ENCODE measurements at places on chromosomes 2 and 18.
A peak's percentile ranks its signal among the peaks of the same experiment; 100 is the strongest.

DNA sequence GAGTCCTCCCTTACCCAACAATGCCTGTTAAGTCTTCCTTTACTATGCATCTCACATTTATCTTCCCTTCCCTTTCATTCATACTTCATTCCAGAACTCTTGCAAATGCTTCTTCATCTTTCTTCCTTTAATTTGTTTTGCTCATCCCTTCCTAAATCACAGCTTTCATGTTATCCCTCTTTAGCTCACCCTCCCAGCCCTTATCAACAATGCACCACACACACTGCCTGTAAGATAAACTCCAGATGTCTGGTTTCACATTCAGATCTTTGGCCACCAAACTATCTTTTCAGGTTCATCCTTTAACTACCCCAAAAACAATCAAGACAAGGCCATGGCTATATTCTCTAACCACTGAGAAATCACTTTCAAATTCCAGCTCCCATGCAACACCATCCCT is 3.4 kb downstream of the CCDC93 start:
- no peak for DNase-seq

GRCh38 chr2:149039213-149039724 is 770 bp downstream of the LYPD6B start:
- DNase-seq, result no peak

GRCh38 chr2:160491911-160492371 is 1.7 kb downstream of the RBMS1 start:
- no peak for DNase-seq

GRCh38 chr2:223225266-223225665 is 173.3 kb downstream of the KCNE4 start:
- no peak for DNase-seq

- DNase-seq, result no peak
These were observed 80.3 kb downstream of the INSIG2 start for GRCh38 chr2:118168615-118169014.

DNA sequence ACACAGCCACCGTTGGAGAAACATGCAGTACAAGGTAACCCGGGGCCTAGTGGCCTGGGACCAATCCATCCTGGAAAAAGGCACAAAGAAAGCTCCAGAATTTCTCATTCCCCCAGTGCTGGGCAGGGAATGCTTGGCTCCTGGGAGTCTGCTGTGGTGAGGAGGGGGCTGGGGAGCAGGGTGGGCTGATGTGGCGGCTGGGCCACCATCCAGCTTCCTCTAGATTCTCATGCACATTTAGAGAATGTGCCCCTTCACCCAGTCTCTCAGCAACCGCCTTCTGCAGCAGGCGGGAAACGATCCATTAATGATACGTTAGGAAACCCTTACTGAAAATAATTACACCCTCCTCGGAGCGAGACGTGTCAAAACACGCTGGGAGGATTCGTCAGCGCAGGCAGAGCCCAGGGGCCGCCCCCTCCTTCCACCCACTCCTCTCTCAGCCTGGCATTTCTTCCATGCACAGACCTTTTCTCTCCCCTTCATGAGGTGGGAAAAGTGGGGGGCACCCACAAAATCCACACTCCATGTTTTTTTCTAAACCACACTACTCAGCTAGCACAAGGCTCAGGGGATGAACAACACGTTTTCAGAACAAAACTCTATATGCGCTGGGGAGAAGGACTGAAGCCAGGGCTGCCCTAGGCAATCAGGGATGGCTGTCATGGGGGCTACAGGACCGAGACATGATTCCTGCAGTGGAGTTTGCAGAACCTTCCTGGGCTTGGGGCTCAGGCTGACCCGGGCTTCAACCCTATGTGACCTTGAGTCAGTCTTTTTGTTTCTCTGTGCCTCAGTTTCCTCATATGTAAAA is 56.1 kb upstream of the SMAD7 start:
- DNase-seq, result peak; percentile 56
